ENCODE measurements at places on chromosomes 1 and 21.

DNA sequence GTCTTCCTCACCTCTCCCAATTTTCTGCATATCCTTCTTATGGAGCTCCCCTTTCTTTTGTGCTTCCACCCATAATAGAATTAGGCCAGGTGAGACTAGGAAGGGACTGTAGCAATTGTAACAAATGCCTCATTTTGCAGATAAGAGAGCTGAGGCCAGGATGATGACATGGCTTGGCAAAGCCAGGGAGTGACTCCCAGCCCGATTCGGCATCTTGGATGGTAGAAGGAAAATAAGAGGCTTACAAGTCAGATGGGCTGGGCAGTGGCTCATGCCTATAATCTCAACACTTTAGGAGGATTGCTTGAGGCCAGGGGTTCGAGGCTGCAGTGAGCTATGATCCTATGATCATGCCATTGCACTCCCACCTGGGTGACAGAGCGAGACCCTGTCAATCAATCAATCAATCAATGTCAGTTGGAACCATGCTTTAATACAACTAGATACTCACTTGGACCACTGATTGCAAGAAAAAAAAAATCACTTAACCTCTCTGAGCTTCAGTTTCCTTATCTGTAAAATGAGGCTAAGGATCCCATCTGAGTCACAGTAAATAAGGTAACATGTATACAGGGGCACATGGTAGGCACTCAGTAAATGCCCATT, 51.6 kb downstream of the PLEKHA6 start:
- DNase-seq, result no peak

DNA sequence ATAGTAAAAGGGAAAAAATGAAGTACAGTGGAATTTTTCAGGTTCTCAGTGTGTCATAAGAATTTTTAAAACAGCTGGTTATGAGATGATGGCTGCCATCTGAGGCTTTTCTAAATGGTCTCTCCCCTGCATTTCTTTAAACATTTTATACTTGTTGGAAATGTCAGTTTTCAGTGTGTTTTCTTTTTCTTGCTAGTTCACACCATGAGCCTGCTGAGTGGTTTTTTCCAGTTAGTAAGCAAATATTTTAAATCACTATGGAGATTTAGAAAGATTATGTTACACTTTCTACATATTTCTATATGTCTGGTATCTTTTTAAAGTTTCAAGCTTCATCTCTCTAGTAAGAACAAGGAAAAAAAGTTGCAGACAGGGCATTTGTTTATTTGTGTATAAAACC, 9.6 kb downstream of the RBM15 start:
- DNase-seq, result no peak

- DNase-seq, result no peak
Observed at GRCh38 chr1:86184426-86184825, 27.9 kb upstream of the COL24A1 start.

GRCh38 chr21:34261841-34262468, 101.9 kb upstream of the KCNE2 start:
- no peak for DNase-seq

- peak; percentile 42 for DNase-seq
Observed at GRCh38 chr1:159790237-159790917, 9.6 kb downstream of the DUSP23 start.

All from NCI-H1048 (cell line).